RWPE1 (cell line): ENCODE measurements at places on chromosomes 6 and 20.
A peak's percentile ranks its signal among the peaks of the same experiment; 100 is the strongest.

- no peak for DNase-seq
Measured at GRCh38 chr20:31527266-31527665, 13.0 kb downstream of the HM13 start.

- DNase-seq: peak; percentile 94
Measured at GRCh38 chr20:58875541-58876134, 23.1 kb downstream of the GNAS start.

GRCh38 chr6:96521644-96522464 is at the start of gene UFL1:
Gene UFL1 (plus strand): TSS chr6:96521806. CDS start chr6:96521874, 68 bp downstream.
- peak; percentile 76 for DNase-seq

GRCh38 chr6:138434096-138434495 is 30.1 kb downstream of the HEBP2 start:
- DNase-seq: no peak

- no peak for DNase-seq
Measured at GRCh38 chr6:113805173-113805790, 51.9 kb upstream of the MARCKS start.

DNA sequence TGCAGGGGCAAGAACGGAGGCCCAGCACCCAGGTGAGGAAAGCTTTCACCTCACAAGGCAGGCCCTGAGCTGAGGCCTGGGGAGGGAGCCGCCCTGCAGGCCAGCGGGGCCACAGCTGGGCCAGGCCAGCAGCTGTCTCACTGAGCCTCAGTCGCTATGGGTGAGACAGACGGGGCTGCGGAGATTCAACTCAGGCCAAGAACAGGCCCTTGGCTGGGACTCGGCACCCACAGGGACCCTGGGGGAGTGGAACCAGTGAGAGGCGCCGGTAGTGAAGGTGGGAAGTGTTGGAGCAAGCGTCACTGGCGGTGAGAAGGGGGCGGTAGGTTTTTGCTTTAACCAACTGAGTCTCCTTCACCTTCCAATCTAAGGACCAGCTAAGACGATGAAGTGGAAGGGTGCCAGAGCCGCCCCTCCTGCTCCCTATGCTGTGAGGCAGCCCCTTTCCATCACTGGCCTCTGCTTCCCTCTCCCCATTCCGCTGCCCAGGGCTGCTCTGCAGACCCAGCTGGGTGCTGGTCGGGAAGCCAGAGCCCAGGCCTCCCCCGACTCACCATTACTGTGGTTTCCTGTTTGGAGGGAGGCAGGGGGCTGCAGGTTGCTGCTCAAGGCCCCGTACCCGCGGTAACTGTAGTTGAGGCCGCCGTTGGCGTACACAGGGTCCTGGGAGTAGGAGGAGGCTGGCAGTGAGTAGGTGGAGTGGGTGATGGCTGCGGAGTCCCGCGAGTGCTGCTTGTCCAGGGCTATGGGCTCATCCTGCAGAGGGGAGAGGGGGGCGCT is 93.7 kb downstream of the ASXL1 start:
- no peak for DNase-seq

GRCh38 chr6:35185971-35186370 is 27.8 kb upstream of the SCUBE3 start:
- no peak for DNase-seq

- no peak for DNase-seq
Measured at GRCh38 chr6:101662111-101662897, 268.8 kb downstream of the GRIK2 start.

DNA sequence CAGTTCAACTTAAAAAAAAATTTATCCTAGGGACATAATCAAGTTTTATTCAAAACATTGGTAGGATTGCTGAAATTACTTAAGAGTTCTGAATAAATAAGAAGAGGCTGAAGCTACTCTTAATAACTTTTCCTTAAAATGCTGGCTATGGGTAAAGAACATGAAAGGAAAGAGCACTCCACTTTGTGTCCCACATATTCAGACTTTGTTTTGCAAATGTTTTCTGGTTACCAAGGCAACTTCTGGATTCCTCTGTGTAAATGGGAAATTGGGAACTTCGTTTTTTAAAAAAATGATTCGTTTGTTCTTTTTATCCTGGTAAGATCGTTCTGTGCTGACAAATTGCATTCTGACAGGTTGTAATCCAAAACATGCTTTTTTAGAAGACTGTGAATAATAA is 115.0 kb downstream of the KIF6 start:
- DNase-seq: no peak

- no peak for DNase-seq
Measured at GRCh38 chr6:170051229-170052172, 239.4 kb downstream of the DLL1 start.

DNA sequence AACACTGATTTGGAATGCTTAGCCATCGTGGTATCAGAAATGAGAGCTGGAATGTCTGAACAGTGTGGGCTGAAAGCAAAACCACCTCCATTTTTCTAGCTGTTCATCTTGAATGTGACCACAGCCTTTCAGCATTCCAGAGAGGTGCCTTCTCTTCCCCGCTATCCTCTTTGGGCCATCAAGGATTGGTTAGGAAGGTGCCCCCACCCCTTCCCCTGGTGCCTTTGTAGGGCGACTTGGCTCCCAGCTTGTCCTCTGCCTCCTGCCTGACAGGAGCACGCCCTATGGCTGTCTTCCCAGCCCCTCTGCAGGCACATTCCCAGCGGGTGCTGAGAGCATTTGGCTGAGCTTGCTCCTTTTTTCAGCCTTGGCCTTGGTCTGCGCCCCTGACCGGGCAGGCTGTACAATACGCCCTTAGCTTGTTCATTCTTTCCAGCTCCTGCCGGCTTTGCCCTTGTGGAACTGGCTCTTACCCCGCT is 97.5 kb downstream of the ARMC2 start:
- no peak for DNase-seq

GRCh38 chr6:104404377-104404776 is 455.3 kb downstream of the HACE1 start:
- DNase-seq: no peak

DNA sequence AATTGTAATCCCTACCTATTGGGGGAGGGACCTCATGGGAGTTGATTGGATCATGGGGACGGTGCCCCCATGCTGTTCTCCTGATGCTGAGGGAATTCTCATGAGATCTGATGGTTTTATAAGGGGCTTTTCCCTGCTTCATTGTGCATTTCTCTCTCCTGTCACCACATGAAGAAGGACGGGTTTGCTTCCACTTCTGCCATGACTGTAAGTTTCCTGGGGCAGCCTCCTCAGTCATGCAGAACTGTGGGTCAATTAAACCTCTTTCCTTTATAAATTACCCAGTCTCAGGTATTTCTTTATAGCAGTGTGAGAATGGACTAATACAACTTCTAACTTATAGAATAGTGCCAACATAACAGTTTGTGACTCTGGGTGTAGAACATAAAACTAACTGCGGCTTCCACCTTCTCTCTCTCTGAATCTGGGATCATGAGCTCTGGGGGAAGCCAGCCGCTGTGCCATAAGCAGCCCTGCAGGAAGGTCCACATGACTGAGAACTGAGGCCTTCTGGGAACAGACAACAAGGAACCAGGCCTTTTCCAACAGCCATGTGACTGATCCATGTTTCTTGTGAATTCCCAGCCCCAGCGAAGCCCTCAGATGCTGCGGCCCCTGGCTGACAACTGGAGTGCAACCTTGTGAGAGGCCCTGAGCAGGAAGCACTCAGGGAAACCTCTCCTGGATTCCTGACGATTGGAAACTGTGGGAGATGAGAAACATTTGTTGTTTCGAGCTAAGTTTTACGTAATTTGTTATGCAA is 3.4 kb upstream of the HLA-A start:
- no peak for DNase-seq

- DNase-seq: no peak
Measured at GRCh38 chr20:57705127-57705899, 4.5 kb downstream of the PMEPA1 start.

GRCh38 chr6:46263707-46264086 is 92.9 kb upstream of the ENPP5 start:
- peak; percentile 7 for DNase-seq

GRCh38 chr6:131255911-131256310 is 120.6 kb downstream of the AKAP7 start:
- DNase-seq: no peak

DNA sequence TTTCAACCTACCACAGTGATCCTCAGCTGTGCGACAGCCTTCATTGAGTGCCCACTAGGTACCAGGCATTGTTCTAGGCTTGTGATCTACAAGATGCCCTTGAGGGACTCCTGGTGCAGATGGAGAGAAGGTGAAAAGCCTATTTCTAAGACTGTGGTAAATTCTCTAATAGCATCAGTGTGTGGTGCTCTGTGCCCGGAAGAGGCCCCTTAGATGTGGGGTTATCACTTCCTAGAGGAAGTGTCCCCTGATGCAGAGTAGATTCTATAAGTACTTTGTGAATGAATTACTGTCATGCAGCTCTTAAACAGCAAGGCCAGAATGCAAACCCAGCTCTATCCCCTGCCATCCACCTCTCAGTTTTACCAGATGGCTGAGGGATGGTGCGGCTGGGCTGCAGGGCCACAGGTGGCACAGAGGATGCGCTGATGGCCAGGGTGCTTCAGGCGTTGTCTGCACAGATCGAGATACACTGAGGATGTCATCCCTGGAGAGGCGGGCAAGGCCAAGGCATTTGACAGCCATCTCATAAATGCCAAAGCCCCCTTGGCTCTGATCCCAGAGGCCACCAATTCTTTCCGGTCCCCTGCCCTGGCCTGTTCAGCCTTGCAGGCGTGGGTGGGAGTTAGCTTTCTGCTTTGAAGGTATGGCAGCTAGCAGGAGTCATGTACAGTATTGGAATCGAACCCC is 96.7 kb downstream of the TOX2 start:
- DNase-seq: no peak

- DNase-seq: no peak
Measured at GRCh38 chr6:54903884-54904283, 57.3 kb downstream of the FAM83B start.

DNA sequence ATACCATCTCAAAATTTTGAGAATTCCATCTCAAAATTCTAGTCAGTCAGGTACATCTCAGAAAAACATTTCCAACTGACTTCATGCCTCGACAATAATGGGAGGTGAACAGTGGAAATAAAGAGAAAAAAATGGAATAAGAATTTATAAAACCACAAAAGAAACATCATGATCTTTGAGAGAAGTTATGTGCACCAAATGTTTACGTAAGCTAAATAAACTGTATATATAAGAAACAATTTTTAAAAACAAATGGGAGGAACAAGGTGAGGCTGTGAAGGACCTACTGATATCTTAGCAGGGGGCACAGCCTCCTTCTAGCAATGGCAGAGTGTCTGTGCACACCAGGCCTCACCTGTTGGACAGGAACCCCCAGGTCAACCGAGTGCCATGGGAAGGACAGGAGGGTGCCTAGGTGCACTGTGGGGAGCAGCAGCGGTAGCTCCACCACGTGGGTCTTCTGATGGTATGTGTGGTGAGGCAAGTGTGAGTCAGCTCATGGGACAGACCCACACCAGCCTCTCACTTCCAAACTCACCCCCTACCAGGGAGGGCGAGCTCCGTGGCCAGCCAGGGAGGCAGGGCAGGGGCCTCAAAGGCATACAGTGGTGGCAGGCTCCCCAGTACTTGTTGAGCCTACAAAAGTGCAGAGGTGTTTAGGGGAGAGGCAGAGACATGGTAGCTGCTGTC is 23.2 kb downstream of the DIDO1 start:
- peak; percentile 46 for DNase-seq

DNA sequence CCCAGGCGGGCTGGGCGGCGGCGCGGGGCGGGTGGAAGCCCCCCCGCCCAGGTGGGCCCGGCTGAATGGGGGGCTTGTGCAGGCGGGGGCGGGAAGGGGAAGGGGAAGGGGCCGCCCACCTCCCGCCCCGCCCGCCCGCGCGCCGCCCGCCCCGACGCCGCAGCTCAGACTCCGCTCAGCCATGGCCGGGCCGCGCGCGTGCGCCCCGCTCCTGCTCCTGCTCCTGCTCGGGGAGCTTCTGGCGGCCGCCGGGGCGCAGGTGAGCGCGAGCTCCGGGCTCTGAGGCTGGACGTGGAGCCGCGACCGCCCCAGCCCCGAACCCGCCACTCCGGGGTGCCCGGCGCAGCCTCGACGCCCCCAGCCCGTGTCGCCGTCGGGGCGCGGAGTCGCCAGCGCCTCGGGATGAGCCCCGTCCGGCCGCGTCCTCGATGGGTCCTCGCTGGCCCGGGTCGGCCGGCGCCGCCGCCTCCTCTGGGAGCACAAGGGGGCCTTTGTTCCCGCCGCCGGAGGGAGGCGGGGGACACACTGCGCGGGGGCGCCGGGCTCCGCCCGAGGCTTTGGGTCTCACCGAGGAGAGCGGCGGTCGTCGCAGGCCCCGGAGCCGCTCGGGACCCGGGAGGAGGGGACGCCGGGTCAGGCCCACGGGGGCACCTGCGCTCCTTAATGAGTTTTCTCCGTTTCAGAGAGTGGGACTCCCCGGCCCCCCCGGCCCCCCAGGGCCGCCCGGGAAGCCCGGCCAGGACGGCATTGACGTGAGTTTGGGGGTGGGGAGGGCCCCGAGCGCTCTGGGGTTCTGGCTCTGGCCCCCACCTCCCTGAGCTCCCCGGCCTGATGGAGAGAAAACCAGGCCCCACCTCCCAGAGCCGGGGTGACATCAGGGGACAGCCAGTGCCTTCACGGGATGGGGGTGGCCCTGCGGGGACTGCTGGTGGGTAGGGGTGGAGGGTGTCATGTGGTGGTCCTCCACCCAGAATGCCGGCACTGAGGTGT is at the start of gene COL9A3:
Gene COL9A3 (plus strand): TSS at position 167 of the 990 bp plus-strand sequence. CDS start 15 bp downstream, at position 182.
- no peak for DNase-seq

GRCh38 chr6:17091122-17091521 is 10.7 kb upstream of the STMND1 start:
- no peak for DNase-seq

GRCh38 chr6:32838114-32838958 is at the start of gene TAP2:
Gene TAP2 (minus strand): TSS chr6:32838739. CDS start chr6:32838233, 506 bp downstream.
- peak; percentile 95 for DNase-seq

DNA sequence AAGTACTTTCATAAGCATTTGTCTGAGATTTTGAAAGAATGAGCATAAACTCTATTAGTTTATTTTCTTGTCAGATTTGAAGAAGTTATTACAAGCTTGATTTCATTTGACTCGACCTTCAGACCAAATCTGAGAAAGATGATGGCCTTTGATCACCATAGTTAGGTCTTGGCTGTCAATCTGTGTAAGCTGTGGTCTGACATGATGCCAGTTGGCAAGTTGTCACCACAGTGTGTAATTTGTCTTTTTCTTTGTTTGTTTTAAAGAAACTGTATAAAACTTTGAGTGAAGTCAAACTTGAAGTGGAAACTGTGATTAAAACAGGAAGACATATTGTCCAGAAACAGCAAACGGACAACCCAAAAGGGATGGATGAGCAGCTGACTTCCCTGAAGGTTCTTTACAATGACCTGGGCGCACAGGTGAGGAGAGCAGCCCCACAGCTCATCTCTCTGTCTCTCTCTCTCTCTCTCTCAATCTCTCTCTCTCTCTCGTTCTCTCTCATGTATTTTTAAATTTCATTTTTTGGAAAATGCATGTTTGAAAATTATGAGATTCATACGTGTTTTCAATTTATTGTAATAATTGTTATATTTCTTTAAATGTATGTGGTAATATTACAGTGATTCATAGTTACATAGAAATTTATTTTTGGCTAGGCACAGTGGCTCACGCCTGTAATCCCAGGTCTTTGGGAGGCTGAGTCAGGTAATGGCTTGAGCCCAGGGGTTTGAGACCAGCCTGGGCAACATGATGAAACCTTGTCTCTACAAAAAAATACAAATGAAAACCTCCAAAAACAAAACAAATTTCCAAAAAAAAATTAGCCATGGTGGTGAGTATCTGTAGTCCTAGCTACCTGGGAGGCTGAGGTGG is 208.1 kb downstream of the UTRN start:
- DNase-seq: no peak
